GM12892 (cell line): ENCODE measurements at places on chromosomes 12 and 14.

DNA sequence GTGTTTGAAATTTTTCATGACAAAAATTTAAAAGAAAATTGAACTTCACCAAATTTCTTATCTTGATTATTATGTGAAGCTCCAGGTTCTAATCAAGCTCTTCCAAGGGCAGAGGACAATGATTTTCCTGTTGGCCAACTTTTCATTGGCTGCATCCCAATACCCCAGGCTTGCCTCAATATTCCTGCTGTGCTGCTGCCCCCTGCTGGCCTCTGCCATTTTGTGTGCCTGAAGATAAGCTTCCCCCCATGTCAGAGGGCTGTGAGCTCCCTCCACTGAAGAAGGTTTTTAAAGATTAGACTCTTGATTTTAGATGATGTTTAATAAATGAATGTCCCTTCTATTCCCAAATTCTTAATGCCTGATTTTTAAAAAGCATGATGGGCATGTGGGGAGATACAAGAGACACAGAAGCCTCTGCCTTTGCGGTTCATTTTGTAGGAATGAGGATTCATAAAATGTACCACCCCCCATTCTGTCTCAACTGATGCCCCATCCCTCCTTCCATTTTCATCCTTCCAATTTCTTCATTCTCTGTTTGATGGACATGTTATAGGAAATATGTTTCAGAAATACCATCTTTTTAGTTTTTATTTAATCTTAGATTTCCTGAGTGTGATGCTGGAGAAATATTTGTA lies 76.7 kb upstream of the RGS6 start:
- peak; percentile 24 for DNase-seq

- no peak for DNase-seq
These were observed 630.9 kb downstream of the DIO2 start for GRCh38 chr14:79580414-79580813.

- DNase-seq, result no peak
These were observed 188.3 kb upstream of the C14orf180 start for GRCh38 chr14:104390941-104391901.

GRCh38 chr12:4089121-4089606 lies 184.4 kb upstream of the CCND2 start:
- DNase-seq, result no peak

DNA sequence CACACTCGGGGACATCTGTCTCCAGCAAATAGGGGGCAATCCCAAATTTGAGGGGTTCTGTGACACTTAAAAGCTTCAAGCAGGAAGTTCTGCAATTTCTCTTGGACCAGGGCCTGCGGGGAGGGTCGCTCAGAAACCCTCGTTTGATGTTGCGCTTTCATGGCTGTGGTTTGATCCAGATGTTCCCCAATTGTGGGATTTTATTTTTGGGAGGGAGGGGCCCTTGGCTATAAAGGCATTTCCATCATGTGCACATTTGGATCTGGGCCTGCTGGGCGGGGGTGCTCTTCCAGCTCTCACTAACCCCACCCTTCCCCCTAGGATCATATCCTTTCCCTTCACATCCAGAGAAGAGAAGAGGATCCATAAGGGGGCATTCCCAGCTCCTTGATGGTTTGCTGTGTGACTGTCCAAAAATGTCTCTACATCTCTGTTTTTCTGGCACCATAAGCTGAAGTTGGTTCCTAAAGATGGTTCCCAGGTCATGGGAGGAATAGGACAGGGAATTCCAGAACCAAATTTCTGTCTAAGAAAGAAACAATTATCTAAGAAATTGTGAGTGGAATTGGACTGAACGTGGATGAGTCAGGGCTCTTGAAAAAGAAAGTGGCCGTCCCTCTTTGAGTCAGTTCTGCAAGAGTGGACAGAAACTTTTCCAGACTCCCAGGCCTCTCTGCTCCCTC lies 47.2 kb downstream of the SMUG1 start:
- DNase-seq, result no peak

- DNase-seq, result no peak
These were observed 82.2 kb upstream of the NEDD1 start for GRCh38 chr12:96824838-96825236.
